ENCODE measurements at places on chromosomes 5 and 9.

DNA sequence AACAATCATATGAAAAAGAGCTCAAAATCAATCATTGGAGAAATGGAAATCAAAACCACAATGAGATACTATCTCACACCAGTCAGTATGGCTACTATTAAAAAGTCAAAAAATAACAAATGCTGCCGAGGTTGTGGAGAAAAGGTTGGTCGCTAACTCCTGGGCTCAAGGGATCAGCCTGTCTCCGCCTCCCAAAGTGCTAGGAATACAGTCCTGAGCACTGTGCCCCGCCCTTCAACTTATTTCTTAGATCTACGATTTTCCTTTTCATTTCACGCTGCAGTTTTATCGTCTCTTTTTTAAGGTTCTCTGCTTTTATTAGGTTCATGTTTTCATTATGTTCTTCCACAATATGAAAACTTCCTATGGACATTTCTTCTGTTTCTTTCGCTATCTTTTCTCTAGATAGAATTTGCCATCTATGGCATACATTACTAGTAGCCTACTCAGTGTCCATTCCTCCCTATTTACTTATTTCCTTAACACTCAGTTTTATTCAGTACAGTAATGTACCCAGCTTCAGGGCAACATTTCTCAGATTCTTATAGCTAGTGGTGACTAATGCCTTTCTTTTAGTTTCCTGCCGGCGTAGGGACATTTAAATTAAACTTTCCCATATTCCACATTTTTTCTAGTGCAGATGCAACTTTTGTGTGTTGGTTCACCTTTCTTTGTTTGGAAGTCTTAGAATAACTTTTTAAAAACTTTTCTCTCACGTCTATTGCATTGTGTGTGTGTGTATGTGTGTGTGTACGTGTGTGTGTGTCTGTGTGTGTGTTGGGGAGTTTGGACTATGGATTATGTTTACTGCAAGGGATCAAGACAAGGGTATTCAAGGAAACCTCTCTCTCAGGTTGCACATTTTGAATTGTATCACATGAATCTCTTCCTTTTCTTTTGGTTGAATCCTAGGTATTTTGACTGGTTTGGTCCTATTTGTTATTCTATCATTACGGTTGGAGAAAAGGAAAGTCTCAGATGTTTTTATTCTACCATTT is 21.6 kb upstream of the FBN2 start:
- no peak for DNase-seq

GRCh38 chr9:31486630-31487029 is 897.8 kb upstream of the ACO1 start:
- no peak for DNase-seq

DNA sequence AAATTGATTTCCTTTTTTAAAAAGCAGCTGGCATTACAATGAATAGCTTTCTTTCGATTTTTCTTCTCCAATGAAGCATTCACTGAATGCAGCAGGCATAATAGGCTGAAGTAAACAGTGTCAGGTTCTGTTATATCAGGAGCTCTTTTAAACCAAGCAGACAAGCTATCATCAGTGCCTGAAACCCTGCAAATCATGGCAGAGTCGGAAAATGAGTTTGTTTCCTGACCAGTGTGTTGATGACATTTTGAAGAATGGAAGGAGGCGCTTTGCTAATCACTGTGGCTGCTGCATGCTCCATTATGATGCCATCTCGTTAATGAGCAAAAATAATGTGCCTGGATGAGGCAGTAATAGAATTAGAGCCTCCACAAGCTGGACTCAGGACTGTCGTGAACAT is 284.5 kb downstream of the ZNF608 start:
- DNase-seq = no peak

- no peak for DNase-seq
These were observed 996 bp downstream of the NXNL2 start for GRCh38 chr9:88536023-88536324.

- no peak for DNase-seq
These were observed 5.0 kb upstream of the IRX4 start for GRCh38 chr5:1887588-1888360.

GRCh38 chr5:20656262-20656661 is 668.3 kb upstream of the CDH18 start:
- no peak for DNase-seq

GRCh38 chr9:97767891-97768290 is 70.8 kb upstream of the XPA start:
- DNase-seq = no peak

DNA sequence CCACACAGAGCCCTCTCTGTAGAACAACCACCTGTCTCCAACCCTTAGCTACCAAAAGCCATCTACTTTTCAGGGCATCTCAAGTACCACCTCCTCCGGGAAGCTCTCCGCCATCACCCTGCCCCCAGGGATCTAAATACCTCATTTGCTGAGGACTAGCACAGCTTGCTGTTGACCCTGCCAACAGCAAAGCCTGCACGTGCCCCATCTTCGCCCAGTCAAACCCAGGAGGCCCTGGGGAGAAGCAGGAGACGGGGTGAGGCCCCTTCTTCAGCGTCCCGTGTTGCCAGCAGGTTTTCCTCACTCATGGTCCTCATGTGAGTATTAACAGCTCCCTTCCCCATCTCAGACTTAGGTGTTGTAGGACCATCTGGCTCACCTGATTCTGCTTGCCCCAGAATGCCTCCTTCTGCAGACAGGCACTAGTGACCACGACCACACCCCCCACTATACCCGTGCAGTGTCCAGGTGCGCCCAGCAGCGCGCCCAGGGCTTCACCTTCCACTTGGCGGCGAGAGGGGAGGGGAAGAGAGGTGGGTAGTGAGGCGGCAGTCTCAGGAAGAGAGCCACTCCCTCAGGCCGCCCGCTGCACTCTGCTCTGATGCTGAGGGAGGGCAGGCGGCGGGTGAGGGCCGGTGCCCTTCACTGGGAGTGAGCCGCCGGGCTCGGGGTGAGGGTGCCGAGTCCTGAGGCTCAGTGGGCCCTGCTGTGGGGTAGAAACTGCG is 11.1 kb downstream of the VAV2 start:
- DNase-seq = no peak

- DNase-seq = no peak
These were observed 103.2 kb downstream of the CTNND2 start for GRCh38 chr5:11801061-11801460.

GRCh38 chr9:2576631-2577030 is 45.0 kb upstream of the VLDLR start:
- DNase-seq = no peak

DNA sequence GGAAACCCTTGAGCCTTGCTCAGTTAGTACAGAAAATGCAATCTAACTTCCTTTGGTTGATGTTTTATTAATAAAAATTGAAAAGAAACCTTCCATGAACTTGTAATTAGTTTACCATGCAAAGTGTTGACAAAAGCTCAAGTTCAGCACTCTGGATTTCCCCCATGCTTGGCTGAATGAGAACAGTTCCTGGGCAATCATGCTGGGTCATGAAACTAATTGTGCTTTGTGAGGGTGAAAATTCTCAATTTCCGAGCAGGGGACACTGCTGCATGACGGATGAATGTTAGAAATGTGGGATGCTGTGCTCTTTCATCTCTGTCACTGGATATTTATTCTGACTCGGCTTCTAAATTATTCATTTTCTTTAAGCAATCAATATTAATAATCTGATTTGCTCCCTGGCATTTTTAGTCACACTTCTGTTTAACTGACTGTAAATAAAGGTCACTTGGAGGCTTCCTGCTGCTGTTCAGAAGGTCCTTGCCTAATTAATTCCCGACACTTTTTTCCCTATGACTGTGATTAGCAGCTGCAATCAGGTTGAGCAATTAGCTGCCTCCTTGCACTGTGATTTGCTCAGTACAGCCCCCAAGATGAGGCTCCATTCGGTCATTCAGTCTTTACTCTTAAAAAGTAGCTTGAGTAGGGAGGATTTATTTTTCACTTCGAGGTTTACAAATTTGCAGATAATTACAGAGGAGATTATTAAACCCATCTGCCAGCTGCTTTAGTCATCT is 678.1 kb upstream of the ZNF608 start:
- no peak for DNase-seq

GRCh38 chr5:107887166-107887943 is 216.6 kb upstream of the EFNA5 start:
- no peak for DNase-seq

DNA sequence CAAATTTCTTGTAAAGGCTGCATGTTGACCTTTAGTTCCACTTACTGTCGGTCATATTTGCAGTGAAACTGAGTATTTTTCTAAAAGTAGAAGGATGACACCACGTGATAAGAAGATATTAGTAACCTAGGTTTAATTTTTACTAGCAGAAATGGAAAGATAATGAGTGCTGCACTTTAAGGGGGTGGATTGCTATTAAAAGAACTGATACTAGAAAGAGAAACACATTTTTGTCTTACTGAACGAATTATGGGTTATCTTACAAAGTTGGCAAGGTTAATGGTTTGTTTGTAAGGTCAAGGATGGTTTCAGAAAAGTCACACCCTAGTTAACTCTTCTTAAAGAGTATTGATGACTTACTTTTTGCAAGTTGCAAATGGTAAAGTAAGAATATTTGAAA is 2.4 kb downstream of the MACIR start:
- no peak for DNase-seq

DNA sequence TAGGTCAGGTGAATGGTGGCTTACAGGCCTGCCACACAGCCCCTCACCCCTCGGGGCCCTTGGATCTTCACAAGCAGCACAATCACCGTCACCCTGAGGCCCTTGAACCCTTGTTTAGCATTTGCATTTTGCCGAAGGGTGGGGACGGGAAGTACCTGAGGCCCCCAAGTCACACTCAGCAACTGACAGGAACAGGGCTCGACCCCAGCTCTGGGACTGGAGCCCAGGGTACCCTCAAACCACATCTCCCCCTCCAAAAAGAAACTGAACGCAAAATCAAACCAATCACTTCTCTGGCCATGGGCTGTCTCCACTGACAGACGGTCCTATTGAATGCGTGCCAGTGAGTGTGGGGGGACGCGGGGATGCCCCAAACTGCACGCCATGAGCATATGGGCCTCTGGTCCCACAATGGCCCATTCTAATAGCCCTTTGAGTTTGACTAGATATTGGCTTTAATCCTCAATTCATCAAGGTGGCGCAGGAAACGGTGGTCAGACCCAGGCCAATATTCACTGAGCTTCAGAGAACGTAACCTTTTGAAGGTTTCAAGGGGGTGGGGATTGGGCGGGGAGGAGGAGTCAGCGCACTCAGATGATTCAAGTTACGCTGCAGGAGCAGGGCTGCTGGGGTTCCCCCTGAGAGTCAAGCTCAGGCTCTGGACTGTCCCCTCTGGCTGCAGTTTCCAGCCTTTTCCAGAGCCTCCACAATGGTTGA is 176.0 kb downstream of the DAB2IP start:
- DNase-seq = no peak
